ENCODE measurements at places on chromosomes 12 and 14.

DNA sequence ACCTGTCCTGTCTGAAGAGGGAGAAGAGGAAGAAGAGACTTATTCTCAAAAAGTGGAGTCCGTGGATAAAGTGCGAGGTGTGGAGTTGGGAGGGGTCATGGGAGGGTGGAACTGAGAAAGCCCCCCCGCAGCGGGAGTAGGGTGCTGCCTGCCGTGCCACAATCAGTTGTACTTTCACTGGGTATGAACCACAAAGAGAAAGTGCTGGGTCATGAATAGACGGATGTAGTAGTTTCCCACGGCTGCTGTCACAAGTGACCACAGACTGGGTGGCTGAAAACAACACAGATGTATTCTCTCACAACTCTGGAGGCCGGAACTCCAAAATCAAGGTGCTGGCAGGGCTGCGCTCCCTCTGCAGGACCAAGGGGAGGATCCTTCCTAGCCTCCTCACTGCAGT, 5.5 kb downstream of the DNAH10 start:
- no peak for DNase-seq

DNA sequence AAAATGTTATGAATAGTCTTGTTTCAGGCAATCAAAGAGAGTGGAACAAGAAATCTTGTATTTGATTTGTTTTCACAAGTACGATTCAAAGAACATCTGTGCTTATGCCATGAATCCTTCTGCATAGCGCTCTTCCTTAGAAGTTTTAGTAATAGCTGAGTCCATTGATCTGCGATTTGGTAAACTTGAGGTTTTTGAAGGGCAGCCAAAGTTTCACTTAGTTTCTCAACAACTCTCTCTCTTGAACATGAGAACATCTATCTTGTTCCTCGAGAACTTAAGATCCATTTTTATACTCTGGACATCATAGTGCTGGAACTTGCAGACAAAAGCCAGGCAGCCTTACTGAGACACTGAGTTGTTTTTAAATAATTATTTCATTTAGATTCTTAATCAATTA, 96.2 kb upstream of the USP15 start:
- no peak for DNase-seq

- no peak for DNase-seq
Observed at GRCh38 chr14:37709419-37710195, 114.2 kb downstream of the TTC6 start.

GRCh38 chr14:71212683-71213107, 305.4 kb downstream of the PCNX1 start:
- no peak for DNase-seq

DNA sequence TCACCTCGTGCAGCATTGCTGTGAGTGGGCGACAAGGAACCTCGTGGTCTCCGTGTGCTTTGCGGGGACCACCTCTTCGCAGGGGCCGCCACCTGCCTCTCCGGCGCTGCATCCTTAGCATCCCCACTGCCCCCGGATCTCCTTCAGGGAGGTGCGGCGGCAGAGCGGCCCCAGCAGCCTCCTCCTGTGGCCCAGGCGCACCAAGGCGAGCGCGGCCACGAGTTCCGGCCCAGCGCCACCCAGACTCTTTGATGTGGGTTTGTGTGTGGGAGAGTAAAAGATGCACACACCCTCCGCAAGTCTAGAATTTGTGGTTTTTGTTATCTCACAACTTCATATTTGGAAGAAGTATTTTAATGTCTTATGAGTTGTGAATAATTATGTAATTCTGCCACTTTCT, 118.8 kb upstream of the DIO3 start:
- DNase-seq: peak; percentile 62

DNA sequence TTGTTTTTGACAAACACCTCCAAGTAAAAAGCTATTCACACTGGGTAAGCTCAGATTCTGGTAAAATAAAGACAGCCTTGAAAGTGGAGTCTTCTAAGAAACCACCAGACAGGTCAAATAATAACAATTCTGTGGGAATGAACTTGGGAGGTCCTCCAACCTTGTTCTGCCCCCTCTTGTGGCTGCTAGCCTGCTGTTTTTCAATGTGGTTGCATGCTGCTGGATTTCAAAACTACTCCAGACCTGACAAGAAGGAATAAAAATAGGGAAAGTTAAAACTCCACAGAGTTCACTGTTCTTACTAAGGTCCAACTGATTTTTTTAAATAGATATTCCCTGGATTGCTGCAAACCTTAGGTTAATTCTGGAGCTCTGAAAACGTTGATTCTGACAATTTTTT, 32.2 kb upstream of the RIN3 start:
- DNase-seq: no peak

DNA sequence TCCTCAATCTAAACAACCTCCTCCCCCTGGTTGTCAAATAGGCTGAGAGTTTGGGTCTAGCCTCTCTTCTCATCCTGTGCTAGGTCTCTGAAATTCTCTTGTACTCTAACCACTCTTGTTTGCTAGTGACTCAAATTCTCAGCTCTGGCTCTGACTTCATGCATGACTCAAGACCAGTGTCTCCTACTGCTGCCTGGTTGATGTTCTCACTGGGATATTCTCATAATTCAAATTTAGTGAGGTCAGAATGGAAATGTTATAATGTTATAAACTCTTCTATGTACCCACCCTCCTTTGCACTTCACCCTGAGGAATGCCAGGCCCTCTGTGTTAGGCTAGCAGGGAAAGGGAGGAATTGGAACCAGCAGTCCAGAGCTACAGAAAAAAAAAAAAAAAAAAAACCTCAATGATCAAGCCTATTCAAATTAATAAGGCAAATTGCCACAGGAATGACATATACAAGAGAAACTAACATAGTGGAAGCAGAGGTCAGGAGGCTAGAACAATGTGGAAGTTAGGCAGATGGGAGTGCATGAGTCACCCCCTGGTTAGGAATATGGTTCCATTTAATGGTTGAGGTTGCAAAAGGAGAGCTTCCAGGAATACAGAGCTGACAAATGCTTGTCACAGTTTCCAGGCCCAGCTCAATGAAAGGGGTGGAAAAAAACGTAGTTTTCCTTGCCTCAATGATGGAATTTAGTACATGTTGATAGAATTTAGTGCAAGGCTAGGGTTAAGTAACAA, 459.5 kb downstream of the RMST start:
- DNase-seq: no peak

DNA sequence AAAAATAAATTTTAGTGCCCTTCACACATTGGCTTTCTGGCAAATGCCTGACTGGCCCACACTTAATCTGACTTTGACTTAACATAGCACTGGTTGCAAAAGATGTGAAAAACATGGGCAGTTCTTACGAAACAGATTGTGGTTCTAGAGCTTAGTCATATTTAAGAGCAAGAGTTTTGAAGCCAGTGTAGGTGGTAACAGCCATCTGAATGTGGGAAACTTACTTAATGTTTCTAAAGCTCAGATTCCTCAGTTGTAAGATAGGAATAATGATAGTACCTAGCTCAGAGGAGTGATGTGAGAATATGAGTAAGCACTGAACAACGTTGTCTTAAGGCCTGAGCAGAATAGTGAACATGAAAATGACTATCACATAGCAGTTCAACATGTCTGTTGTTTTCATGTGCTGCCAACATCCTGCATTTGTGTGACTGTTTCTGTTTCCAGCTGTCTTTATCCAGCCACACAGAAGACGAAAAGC, 262.7 kb downstream of the SYT1 start:
- no peak for DNase-seq

DNA sequence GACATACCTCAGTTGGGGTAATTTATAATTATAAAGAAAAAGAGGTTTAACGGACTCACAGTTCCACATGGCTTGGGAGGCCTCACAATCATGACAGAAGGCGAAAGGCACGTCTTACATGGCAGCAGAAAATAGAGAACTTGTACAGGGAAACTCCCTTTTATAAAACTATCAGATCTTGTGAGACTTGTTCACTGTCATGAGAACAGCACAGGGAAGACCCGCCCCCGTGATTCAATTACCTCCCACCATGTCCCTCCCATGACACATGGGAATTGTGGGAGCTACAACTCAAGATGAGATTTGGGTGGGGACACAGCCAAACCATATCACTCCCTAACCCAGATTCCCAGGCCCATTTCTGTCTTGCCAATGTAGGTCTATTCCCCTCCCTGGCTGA, 22.1 kb downstream of the MYO1H start:
- DNase-seq: no peak

GRCh38 chr14:87186737-87187136, 806.2 kb downstream of the GALC start:
- no peak for DNase-seq

- no peak for DNase-seq
Observed at GRCh38 chr14:25908277-25909044, 689.4 kb downstream of the NOVA1 start.

Data from stimulated activated CD4-positive, alpha-beta T cell treated with anti-CD3 and anti-CD28 coated beads, Interleukin-12 subunit alpha, Interleukin-12 subunit beta, amount 100 ng/mL, for 24 hours (primary cell).